ENCODE measurements at places on chromosomes 4 and X.

DNA sequence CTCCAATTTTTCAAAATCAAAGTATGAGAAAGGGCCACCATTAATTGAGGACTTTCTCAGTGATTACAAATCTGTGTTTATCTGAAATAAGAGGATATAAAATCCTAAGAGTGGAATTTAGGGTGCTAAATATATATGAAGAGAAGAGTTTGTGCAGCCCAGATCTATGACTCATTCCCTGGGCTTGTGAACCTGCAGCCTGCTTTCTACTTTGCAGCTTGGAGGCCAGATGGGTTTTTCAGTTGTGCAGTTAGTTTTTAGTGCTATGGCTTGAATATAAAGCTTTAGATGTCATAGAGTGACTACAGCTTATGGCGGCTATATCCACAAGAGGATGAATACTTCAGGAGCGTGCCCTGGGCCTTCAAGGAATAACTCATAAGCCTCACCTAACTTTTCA lies 1391.1 kb downstream of the FSTL5 start:
- no peak for DNase-seq

GRCh38 chr4:176335421-176335820 lies 15.7 kb downstream of the SPCS3 start:
- DNase-seq = no peak

- no peak for DNase-seq
Observed at GRCh38 chrX:72125331-72126047, 6.2 kb downstream of the RTL5 start.

DNA sequence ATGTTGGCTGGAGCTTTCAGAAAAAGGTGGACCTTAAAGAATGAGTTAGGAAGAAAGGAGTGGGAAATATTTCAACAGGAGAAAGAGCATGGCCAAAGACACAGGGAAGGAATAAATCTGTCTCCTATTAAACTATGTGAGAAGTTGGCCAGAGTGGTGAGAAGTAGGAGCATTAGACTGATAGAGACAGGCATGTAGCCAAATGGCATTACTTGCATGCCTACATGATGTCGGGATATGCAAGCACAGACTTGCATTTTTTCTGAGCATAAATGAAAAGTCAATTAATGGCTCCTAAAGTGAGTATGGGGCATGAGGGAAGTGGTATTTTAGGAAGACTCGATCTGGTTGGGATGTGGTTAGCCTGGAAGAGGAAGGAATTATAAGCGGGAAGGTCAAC lies 279.6 kb upstream of the PITX2 start:
- DNase-seq = no peak

DNA sequence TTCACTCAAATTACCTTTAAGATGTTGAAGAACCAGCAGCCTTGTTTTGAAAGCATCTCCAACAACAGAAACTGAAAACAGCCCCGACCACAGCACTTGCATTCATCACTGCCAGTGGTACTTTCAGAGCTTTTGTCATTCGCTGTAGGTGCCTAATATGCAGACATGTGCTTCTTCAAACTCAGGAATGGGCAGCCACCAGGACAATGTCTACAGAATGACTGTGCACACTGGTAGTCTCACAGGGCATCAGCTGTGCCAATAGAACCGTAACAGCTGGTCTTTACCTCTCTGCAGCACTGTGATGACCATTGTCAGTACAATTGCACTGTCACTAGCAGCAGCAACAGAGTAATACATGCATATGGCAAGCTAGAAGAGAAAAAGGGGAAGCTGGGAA lies 1149.7 kb downstream of the STPG2 start:
- DNase-seq = no peak

- DNase-seq = no peak
Observed at GRCh38 chrX:8504451-8504850, 39.8 kb downstream of the VCX3B start.

DNA sequence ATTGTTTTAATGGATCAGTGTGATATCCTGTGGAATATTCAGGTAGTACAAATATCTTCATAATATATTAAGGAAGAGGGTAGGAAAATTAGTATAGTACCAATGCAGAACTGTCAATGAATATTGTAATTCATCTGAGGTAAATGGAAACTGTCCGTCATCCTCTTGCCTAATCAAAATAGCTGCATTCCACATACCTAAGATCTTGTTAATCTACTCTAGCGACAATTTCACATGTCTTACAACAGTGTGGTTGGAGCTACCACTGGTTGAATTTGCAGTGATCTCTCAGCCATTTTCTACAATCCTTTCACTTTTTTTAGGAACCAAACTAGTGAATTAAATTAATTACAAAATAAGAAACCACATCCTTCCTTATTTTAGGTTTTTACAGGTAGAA lies 117.5 kb downstream of the PCDH18 start:
- no peak for DNase-seq

DNA sequence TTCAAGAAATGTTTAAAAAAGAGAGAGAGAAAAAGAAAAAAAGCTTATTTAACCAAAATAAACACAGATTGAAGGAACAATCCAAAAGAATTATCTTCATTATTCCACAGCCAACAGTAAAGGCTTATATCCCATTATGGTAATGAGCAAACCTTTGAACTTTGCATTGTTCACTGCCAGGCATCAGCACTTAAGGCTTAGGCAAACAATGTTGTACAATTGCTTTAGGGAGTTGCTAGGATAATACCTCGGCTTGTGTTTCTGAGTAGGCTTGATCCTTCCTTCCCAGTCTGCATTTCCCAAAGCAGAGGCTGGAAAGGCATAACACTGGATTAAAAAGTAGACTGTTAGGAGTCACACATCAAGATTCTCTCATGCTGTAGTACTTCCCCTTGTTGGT lies 352.7 kb upstream of the IGFBP7 start:
- DNase-seq = no peak

GRCh38 chr4:136650541-136651277 lies 881.6 kb downstream of the PCDH18 start:
- DNase-seq = no peak

DNA sequence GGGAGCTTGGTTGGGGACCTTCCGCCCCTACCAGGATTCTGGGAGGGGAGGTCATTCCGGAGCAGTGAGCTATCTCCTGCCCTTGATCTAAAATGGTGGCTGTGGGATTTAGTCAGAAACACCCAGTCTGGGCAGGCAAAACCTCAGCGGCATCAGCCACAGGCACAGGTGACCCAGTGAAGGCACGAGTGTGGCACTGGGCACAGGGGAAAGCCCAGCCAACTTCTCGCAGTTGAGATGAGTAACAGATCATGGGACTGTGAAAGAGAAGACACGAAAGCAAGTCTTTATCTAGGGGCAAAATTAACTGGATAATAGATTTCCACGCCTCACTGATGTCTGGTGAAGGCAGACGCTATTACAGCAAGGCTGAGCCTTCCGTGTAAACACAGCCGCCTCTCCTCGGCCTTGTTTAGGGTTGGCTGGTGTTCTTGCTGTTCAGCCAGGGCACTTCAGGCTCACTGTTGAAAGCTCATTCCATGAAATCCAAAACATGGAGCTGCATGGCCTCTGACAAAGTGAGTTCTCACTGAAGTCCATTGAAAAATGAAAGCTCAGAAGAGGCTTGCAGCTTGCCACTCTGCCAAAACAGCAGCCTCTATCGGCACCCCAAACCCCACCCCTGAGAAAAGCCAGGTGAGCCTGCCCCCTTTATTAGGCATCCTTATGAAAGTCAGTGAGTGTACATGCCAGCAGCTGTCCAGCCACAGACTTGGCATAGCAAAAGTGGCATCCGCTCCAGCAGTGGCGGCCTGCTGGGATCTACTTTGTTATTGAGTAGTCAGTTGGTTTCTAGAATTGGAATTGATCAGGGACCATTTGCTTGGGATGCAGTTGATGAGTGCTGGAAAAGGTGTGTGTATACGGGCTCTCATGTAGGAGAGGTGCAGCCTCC lies 102.3 kb upstream of the MTM1 start:
- DNase-seq = no peak

DNA sequence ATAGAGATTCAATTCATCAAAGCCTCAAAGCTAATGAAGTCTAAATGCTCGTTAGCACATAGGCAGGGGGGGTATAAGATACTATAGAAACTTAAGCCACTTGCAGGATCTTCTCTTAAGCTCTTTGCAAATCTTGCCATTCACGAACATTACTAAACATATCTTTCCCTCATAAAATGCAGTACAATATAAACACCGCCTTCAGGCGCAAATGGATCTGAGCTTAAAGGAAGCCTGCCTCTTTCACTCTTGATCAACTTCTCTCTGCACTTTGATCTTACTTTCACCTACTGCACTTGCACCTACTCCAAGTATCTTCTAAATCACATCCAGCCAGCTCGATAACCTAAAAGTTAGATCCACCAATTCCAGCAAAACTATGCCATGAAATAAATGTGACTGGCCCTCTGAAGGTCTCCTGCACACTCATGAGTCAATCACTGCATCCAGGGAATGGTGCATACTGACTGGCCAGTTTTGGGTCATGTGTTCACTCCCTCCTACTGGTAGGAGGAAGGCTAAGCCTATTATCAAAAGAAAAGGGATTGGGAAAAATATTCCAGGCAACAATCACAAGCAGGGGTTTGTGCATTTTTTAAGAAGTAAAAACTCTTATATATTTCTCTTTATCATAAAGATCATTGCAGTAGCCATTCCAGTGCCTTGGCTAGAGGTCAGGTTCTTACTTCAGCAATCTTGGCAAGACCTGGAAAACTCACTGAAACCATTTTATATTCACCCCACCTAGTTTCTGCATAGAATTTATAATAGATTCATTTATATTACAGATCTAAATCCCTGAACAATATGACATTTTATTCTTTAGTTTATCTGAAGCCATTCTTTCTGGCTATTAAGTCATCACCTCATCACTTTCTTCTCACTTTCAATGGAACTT lies 222.0 kb downstream of the PPP3CA start:
- DNase-seq = no peak

DNA sequence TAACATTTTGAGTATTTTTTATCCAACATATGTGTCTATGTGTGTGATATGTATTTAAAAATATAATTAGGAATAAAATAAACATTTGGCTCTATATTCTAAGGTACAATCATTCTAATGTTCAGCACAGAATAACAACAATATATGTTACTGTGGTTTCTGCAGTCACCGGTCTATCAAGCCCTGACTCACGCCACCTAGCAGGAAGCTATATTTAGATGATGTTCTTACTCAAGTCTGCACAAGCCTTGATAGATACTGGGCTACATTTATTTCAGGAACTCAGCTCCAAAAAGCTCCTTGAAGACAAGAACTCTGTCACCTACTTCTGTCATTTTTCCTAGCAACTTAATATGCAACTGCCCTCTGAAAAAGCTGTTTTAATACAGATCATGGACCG lies 152.0 kb upstream of the FTHL17 start:
- no peak for DNase-seq

GRCh38 chrX:50707955-50708699 lies 105.9 kb downstream of the SHROOM4 start:
- no peak for DNase-seq

DNA sequence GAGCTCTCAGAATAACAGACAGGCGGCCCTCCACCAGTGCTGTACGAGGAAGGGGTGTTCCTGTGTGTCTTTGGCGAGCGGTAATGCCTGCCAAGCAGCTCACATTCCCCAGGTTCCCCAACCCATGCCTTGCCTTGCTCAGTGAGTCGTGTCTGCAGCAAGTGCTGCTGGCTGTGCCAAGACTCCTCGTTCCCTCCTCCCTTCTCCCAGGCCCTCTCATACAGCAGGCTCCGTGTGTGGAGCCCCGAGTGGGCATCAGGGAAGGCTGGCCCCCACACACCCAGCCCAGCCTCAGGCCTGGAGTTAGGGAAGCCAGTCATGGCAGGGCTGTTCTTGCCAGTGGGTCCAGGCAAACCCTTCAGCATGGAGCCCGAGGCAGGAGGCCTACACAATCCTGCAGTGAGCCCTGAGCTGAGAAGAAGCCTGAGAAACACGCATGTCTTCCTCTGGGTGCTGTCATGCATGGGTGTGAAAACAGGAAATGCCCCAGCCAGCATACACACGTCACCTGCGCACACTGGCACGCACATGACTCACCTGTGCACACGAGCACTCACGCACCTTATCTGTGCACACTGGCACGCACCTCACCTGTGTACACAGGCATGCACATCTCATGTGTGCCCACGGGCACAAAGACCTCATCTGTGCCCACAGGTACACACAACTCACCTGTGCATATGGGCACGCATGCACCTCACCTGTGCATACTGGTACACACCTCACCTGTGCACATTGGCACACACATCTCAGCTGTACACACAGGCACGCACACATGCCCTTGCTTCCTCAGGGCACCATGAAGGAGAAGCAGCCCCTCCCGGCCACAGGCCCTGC lies 238.7 kb downstream of the DHRSX start:
- no peak for DNase-seq

DNA sequence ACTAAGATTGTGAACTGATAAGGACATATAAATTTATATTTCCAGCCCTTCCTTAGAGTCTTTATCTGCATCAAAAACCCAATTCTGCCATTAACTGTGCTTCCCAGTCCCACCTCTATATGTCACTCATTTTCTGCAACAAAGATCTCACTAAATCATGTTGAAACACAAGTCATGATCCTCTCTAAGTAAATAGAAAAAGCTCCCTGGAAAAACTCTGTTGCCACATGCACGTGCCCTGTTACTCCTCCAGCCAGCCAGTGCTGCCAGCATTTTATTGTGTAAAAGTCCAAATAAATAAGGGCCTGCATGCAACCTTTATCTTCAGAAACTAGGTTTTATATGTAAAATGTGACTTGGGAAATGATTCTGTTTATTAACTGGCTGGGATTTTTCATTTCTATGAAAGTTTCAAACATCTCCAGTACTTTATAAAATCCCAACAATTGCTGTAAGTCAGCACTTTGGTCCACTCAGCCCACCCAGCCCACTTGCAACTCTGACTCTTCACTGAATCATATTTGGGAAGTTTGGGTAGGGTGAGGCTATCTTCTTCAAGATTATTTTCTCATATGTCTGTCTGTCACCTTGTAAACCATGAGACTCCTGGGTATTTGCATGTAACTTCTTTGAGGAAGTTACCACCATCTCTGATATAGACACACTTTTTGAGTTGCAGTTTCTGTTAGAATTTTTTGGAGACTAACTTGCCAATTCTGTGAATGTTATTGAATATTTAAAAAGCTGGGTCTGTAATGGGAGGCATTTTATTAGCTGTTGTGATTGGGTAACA lies 40.0 kb upstream of the SMARCA5 start:
- no peak for DNase-seq

DNA sequence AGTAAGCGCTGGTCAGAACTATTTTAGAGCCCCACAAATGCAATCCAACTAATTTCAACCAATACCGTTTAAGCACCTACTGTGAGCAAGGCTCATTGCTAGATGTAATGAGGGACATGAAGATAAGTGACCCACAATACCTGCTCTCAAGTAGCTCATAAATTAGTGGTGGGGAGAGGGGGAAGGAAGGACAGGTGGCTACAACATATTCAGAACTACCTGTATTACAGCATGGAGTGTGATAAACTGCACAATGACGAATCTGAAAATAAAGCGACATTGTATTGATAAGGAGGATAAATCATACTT lies 311.6 kb upstream of the DIAPH2 start:
- DNase-seq = no peak

GRCh38 chr4:62414563-62414962 lies 1214.4 kb downstream of the ADGRL3 start:
- no peak for DNase-seq

- no peak for DNase-seq
Observed at GRCh38 chr4:74006009-74006476, 7.6 kb upstream of the CXCL5 start.

- no peak for DNase-seq
Observed at GRCh38 chr4:100989401-100989800, 357.9 kb downstream of the PPP3CA start.

Measured in stimulated activated CD8-positive, alpha-beta memory T cell treated with anti-CD3 and anti-CD28 coated beads, Interleukin-15, amount 100 ng/mL, for 48 hours (primary cell).